ENCODE measurements at places on chromosomes 6 and 20.

DNA sequence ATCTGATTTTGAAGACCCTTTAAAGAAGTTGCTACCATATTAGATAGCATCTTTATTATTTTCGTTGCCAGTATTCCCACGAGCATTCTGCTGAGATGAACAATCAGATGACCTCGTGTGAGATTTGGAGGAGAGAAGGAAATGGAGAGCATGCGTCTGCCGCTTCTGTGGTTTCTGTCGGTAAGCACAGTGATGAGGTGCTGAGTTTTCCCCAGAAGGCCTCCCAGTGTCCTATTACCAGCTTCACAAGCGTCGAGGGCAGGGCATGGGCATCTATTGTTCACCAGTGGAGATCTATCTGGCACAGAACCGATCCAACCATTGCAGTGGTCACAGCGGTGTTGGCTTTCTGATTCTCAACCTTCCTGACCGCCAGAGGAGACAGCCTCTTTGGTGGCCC lies 29.4 kb downstream of the TRAF3IP2 start:
- DNase-seq = no peak

DNA sequence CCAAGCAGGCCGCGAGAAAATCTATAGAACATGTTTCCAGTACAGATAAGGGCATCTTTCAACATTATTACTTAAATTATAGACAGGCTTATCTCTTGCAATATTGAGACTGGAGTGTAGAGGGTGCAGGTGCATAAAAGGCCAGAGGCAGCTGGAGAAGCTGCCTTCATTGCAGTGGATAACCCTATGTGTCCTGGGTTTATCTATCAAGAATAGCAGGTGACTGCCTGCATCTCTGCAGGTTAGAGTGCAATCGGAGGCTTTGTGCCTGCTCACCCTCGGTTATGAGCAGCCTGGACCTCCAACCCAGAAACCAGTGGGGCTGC lies 28.7 kb upstream of the ECI2 start:
- no peak for DNase-seq

GRCh38 chr6:156345700-156346099 lies 431.5 kb upstream of the ARID1B start:
- DNase-seq = no peak

DNA sequence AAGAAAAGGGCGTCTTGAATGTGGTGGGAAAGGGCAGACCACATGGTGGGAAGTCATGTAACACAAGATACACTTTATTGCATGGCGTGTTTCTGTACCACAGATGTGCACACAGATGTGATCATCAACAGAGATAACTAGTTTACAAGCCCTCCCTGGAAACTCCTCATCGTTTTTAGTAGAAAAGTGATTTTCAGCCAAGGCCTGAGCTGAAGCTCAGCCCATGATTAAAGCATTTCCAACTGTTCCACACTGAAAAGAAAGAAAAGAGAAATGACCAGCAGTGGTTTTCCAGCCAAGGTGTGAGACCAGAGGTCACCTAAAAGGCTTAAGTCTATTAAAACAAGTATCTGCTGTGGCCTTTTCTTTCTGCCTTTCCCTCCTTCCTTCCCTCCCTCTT lies 463.9 kb upstream of the JAG1 start:
- no peak for DNase-seq

GRCh38 chr6:137811916-137812553 lies 55.0 kb upstream of the TNFAIP3 start:
- DNase-seq = no peak

- no peak for DNase-seq
These were observed 54.6 kb upstream of the PIM1 start for GRCh38 chr6:37115236-37115895.

- DNase-seq = no peak
These were observed 94.4 kb downstream of the NCR2 start for GRCh38 chr6:41429506-41430504.

- DNase-seq = no peak
These were observed 139.0 kb downstream of the PCSK2 start for GRCh38 chr20:17365831-17366230.

DNA sequence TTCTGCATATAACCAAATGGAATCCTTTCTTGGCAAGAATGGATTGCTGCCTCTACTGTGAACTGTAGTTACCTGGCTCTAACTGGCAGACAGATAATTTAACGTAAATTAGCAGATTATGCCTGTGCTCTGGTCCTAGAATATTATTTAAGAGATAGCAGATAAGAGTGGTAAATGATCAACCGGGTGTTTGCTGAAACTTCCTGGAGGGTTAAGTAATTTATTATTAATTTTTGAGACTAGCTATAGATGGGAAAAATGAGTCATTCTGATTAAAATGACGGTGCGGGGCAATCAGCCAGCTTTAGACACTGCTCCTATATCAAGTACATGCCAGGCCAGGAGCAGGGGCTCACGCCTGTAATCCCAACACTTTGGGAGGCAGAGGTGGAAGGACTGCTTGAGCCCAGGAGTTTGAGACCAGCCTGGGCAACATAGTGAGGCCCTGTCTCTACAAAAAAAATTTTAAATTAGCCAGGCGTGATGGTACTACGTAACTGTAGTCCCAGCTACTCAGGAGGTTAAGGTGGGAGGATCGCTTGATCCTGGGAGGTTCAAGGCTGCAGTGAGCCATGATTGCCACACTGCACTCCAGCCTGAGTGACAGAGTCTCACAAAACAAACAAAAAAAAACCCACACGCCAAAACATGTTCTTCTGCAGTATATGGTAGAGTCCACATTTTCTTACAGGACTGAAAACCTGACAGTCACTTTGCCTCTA lies 22.6 kb downstream of the B4GALT5 start:
- no peak for DNase-seq

GRCh38 chr20:50188879-50189680 lies 1.6 kb upstream of the CEBPB start:
- DNase-seq = no peak

- DNase-seq = no peak
These were observed 118.6 kb downstream of the OGFRL1 start for GRCh38 chr6:71406865-71407860.

DNA sequence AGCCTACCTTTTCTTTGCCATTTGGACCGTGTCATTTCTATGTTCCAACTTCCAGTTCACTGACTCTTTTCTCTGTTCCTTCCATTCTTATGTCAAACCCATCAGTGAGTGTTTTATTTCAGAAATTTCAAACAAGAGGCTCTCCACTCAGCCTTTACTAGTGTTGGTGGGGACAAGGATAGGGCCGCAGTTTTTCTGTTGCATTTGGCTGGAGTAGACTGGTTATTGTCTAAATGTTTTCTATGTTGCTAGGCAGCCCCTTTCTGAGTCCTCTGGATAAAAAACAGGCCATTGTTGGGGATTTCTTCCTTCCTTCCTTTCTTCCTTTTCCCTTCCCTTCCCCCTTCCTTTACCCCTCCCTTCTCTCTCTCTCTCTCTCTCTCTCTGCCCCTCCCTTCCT lies 288.6 kb downstream of the PRKN start:
- no peak for DNase-seq

DNA sequence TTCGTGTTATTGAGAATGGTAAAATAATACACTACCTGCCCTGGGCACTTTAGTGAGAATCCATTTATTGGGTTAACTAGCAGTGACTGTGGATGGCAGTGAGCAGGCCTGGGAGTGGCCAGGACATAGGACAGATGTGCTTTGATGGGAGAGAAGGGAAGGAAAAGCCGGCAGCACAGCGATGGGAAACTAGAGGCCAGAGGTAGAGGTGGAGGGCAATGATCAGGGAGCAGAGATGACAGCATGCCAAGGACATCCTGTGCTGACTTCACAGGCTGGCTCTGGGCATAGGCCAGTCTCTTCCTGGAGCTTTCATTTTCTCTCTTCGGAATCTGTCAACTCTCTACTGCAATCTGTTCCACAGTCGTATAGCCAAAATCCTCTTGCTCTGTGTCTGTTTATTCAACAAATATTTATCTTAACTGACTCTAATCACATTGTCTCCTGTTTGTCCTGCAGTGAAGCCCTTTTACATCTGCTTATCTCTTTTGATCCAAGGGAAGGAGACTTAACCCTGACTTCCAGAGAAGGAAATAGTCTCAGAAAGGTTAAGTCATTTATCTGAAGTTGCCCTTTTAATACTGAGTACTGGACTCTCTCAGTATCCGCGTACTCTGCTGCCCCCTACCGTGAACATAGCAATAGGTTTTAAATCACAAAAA lies 18.4 kb upstream of the MMP24 start:
- DNase-seq = peak; percentile 86

- DNase-seq = no peak
These were observed 42.2 kb downstream of the PRND start for GRCh38 chr20:4763723-4764510.
